ENCODE measurements at places on chromosomes 6 and 20. TPM values are rescaled to one million over a fixed set of nuclear protein-coding genes. Genes with fewer than 3 reads are reported as not detected.

DNA sequence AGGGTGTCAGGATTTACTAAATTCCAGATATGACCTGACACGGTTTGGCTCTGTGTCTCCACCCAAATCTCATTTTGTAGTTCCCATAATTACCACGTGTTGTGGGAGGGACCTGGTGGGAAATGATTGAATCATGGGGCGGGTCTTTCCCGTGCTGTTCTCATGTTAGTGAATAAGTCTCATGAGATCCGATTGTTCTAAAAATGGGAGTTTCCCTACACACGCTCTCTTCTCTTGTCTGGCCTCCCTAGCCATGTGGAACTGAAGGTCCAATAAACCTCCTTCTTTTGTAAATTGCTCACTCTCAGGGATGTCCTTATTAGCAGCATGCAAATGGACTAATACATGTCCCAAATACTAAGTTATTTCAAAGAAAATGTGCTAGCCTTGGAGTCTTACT, 121.1 kb downstream of the CENPW start:
- no peak for DNase-seq

DNA sequence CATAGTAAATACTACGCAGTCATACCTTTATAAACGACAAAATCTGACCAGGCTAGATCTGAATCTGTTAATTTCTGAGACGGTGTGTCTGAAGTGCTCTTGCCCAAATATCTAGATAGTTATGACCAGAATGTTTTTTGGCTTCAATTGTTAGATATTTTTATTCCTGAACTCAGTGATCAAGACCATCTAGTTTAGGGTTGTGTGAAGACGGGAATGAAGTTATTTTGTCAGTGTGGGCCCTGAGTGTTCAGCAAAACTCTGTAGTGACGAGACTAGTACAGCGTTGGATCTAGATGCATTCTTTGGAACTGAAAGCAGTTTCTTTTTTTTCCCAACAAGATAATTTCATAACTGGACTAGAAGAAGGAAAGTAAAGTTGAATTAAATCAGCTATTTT, 3.1 kb downstream of the STXBP5 start:
- DNase-seq, result no peak

DNA sequence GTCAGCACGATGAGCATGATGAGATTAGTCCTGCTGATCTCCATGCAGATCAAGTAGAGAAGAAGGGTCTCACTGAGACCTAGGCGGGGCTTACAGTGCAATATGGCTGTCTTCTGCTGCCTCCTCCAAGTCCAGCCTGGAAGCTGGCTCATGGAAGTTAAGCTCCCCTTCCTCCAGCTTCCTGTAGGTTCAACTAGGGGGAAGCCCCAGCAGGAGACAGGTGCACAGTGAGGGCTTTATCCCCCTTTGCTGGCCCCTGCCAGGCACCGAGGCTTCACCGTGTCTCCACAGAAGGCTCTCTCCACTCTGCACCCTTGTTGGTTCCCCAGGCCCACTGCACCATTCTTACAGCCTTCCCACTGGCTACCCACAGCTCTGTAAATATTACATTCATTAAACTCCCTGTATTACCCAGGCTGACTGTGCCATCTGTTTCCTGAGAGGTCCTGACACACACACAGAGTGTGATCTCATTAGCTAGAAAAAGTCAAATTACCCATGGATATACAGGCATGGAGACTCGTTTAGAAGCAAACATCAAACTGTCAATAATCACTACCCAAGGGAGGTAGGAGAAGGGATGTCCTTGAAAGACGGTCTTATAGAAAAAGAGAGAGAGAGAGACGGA, 90.4 kb downstream of the SLC2A10 start:
- no peak for DNase-seq

DNA sequence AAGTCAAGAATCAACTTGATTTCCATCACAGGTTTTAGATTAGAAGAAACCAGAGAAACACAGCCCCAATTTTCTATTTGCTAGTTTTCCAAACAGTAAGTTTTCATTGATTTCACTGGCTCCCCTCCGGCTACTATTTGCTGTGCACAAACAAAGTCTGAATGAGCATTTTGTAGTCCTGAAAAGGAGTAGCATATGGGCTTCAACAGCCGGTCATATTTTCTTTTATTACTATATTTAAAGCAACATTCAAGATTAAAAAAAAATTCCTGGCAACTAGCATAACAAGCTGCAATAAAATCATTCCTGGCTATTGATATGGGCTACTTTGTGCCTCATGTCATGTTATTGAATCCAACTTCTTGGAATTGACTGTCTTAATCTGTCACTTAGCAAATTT, 48.3 kb downstream of the CARMIL1 start:
- no peak for DNase-seq

DNA sequence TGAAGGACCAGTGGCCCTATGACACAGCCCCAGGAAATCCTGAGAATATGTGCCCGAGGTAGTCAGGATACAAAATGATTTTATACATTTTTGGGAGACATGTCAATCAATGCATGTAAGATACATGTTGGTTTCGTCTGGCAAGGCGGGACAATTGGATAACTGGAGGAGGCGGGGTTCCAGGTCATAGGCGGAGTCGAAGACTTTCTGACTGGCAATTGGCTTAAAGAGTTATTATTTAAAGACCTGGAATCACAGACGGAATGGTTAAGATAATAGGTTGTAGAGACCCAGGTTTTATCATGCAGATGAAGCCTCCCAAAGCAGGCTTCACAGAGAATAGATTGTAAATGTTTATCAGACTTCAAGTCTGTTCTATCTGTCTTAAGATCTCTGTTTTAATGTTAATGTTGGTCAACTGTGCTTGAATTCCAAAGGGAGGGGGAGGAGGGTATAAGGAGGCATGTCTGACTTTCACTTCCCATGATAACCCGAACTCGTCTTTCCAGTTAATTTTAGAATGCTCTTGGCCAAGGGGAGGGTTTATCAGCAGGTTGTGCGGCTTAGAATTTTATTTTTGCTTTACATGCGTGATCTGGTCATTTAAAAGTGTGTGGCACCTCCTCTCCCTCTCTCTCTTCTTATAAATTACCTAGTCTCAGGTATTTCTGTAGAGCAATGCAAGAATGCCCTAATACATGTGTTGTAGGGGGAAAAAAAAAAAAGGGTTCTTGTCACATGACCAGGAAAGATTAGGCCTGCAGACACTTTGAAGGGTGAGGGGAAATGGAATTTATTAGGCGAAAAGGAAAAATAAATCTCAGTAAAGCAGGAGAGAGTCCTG, 230.7 kb downstream of the NFATC2 start:
- DNase-seq, result no peak

GPX5 gene
- total RNA-seq, result not detected

SYCP2 gene
- total RNA-seq, result 0.59 TPM

FAM120B gene
- total RNA-seq, result 25.2 TPM

NFATC2 gene
- 5.0 TPM for total RNA-seq

OXT gene
- not detected for total RNA-seq
